Astrocyte of the spinal cord (primary cell): ENCODE measurements at places on chromosomes 4 and X.
A peak's percentile ranks its signal among the peaks of the same experiment; 100 is the strongest.

GRCh38 chr4:68717999-68718398 is 47.5 kb upstream of the UGT2B15 start:
- DNase-seq = no peak

GRCh38 chr4:72935462-72935861 is 134.1 kb downstream of the COX18 start:
- DNase-seq = no peak

DNA sequence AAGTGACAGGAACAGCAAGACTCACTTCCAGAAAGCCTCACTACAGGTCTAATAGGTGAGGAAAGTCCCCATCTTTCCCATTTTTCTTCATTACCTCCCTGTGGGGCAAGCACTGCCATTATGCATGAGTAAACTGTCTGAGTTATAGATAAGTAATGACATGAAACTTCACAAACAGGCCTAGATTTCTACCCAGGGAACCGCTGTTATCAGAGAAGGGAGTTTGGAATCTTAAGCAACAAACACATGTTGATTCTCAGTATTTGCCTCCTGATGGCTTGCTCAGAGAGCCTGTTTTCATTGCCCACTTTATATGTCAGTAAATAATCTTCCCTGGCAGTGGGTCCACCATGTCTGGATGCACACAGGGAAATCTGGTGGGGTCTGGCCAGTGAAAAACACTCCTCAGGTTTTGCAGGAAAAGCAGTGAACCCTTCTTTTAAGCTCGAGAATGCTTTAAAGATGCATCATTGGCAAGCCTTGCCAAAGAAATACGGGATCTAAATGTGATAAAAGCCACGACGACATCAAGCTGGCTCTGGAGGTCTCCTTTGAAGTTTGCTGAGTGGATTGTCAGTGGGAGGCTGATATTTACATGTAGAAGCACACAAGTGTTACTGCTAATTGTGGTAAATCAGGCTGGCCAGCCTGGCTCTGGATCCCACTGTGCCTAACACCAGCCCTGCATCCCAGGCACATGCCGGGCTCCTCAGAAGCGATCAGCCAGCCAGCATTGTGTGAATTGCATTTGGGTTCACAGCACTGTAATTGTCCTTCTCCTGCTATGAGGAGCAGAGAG is 25.2 kb downstream of the PDGFRA start:
- peak; percentile 13 for DNase-seq

DNA sequence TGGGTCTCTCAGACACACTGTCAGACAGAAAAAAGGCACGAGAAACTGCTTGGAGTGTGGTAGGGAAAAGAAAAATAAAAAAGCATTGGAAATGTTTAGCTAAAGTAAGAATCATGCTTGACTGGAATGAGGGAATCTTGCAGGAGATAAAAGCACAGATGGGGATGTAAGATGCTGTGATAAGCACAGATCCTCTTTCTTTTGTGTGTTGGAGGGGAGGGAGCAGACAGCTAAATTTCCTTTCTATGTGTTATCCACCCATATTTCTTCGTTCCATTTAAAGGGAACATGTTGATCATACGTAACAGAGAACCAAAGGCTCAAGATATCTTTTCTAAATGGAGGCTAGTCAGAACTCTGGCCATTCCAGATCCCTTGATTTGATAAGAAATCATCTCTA is 614.0 kb upstream of the LCORL start:
- no peak for DNase-seq

DNA sequence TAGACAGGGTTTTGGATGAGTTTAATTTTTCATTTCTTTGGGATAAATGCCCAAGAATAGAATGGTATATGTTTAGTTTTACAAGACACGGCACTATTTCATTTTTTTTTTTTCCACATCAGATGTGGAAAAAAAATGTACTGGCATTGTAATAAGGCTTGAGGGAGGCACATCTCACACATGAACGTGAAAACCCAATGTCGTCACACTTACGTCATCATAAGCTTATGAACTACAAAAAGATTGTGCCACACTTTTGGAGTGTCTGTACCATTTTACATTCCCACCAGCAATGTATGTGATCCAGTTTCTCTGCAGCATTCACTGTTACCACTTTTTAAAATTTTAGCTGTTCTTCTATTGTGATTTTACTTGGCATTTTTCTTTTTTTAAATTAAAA is 74.2 kb downstream of the TAF1 start:
- no peak for DNase-seq

DNA sequence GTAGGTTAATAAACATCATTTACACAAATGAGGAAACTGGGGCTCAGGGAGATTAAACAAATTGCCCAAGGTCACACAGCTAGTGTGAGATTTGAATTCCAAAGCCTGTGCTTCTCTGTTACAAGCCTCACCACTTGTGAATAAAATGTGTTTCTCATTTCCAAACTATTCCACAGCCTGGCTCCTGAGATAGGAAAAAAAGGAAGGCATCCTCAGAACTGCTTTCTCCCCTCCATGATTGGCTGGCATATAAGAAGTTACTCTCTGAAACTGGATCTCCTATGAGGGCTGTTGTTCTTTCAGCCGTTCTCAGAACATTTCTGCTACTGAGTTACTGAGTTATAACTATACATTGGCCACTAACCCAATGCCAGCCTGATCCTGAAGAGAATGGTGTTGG is 237.9 kb downstream of the MAML3 start:
- no peak for DNase-seq

DNA sequence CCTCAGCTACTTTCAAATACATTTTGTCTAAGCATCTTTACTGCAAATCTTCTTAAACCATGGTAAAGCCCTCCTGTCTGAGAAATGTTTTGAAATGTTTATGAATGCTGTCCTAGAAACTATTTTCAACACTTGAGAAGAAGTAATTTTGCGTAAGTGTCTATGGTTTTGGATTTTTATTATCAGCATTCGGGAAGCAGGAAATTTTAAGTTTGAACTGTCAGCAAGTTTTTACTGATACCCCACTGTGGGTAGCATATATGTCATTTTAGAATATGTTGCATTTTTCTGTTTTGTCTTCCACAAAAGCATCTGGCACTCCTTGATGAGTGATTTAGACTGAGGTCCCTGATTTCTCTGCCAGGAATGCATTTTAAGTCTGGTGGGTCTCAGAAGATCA is 302.4 kb upstream of the GIMD1 start:
- DNase-seq = no peak
